HFFc6 (cell line): ENCODE measurements at places on chromosomes 6 and 20.

GRCh38 chr6:170096803-170097504 lies 193.9 kb downstream of the DLL1 start:
- H3K4me1 ChIP-seq = no peaks in the 10 kb centered on the region
- H3K27me3 ChIP-seq = peaks cover 4% of the 10 kb centered on the region; the same call in 1 of the 2 replicates
- no peak for DNase-seq
- H3K27ac ChIP-seq = no peak overlapping the region

DNA sequence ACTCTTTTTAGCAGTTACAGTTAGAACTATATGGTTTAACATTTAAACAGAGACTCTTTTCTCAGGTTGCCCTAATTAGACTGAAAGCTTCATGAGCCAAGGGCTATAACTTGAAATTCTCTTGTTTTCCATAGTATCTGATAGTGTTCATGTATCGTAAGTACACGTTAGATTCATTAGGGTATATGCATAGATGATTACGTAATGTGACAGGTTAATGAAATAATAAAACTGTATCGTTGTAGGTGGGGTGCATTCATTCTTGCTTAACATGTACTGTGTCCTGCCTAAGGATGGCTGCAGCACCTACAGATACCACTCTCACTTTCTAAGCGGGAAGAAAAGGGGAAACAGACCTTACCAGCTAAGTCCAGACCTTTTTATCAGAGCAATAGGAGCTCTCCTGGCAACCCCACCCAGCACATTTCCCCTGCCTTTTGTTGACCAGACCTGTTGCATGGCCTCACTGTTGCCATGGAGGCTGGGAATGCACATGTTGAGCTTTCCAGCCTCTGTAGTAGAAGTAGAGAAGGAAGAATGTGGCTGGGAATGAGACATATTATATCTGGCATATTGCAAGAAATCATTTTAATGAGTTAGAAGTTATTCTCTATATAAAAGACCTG lies 83.0 kb downstream of the MAP3K4 start:
- no peaks in the 10 kb centered on the region for H3K4me1 ChIP-seq
- no peaks in the 10 kb centered on the region for H3K27me3 ChIP-seq
- no peak overlapping the region for H3K4me3 ChIP-seq
- DNase-seq = no peak

DNA sequence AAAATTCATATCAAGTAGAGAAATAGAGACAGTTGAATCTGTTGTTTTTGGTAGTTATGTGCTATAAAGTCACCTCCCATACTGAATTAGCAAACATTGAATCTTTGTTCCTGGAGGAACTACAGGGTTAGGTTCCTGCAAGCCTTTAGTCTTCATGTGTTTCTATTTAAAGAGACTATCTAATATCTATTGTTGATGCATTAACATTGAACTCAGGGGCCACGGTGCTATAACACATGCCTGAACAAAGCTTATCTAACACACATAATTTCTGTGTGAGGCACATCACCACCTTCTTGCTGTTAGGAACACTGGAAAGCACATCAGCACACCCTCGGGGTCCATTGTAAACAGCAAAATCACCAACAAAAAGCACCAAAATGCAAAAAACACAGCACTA lies 21.2 kb downstream of the ARFGEF2 start:
- no peak overlapping the region for H3K4me3 ChIP-seq
- peaks cover 11% of the 10 kb centered on the region for H3K4me1 ChIP-seq
- no peak overlapping the region for H3K27ac ChIP-seq
- H3K36me3 ChIP-seq = no peaks in the 10 kb centered on the region

DNA sequence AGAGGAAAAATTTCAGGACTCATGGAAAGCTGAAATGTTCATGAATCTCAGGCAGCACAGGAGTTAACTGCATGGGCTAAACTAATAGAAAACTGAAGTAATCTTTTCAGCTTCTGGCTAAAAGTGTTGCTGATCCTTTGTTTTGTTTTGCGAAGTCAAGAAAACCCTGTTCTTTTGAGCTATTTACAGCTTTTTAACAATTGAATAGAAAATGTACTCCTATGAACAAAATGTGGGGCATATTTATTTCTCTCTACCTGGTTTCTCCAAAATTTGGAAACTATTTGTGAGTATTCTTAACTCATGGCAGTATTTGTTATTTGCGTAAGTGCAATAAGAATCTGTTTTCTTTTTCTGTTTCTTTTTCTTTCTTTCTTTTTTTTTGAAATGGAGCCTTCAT lies 818.8 kb upstream of the CITED2 start:
- H3K36me3 ChIP-seq = peaks cover 74% of the 10 kb centered on the region
- H3K4me1 ChIP-seq = peaks cover 10% of the 10 kb centered on the region
- no peak overlapping the region for H3K27ac ChIP-seq
- H3K4me3 ChIP-seq = no peak overlapping the region

- H3K4me1 ChIP-seq = peaks cover 61% of the 10 kb centered on the region
- H3K27me3 ChIP-seq = peaks cover 3% of the 10 kb centered on the region
- no peak overlapping the region for H3K4me3 ChIP-seq
- H3K27ac ChIP-seq = peak overlapping the region; percentile 60; the same call in 1 of the 2 replicates
- peaks cover 71% of the 10 kb centered on the region for H3K36me3 ChIP-seq
Observed at GRCh38 chr6:10396785-10397184, 18.1 kb downstream of the TFAP2A start.

GRCh38 chr6:21609881-21610329 lies 16.4 kb downstream of the SOX4 start:
- peaks cover 1% of the 10 kb centered on the region; the same call in 1 of the 2 replicates for H3K27me3 ChIP-seq
- H3K4me3 ChIP-seq = no peak overlapping the region
- H3K27ac ChIP-seq = no peak overlapping the region
- H3K36me3 ChIP-seq = 0 out of 2 replicates have a peak, but pooled peaks cover 3% of the 10 kb centered on the region
- no peaks in the 10 kb centered on the region for H3K4me1 ChIP-seq
- DNase-seq = no peak

DNA sequence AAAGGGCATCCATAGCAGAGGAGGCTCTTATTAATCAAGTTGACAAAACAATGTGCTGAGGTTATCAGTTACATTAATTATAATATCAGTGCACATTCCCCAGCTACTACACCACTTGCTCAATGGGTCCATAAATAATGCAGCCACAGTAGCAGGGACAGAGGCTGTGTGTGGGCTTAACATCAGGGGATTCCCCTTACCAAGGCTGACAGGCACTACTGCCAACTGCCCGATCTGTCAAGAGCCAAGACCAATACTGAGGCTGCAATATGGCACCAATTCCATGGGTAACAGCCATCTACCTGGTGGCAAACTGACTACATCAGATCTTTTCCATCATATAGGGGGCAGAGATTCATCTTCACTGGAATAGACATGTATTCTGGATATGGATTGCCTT lies 22.0 kb downstream of the CD164 start:
- no peak for DNase-seq
- H3K36me3 ChIP-seq = peaks cover 84% of the 10 kb centered on the region
- H3K4me3 ChIP-seq = no peak overlapping the region
- no peaks in the 10 kb centered on the region for H3K27me3 ChIP-seq
- no peak overlapping the region for H3K27ac ChIP-seq

- H3K27ac ChIP-seq = no peak overlapping the region
- no peaks in the 10 kb centered on the region for H3K36me3 ChIP-seq
- no peak overlapping the region for H3K4me3 ChIP-seq
- peaks cover 8% of the 10 kb centered on the region for H3K27me3 ChIP-seq
Observed at GRCh38 chr6:21348504-21349195, 244.9 kb upstream of the SOX4 start.
